AG04449 (cell line): ENCODE measurements at places on chromosomes 2 and 18.

- no peak for DNase-seq
Observed at GRCh38 chr2:27356056-27356381, 545 bp downstream of the GTF3C2 start.

DNA sequence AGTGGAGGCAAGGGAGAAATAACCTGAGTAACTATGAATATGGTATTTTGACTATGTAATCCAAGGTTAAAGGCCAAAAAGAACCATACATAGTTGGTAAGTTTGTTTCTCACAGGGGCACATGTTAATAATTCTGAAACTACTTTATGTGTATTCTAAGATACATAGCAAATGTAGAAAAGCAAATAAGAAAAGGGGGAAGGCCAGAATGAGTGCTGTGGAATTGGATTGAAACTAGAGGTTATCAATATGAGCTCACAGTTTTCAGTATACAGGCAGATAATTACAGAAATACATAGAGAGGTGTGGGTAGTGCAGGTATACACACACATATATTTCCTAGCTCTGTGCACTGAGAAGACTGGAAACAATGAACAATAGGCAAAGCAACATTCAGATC lies 13.7 kb downstream of the INO80C start:
- DNase-seq, result no peak

DNA sequence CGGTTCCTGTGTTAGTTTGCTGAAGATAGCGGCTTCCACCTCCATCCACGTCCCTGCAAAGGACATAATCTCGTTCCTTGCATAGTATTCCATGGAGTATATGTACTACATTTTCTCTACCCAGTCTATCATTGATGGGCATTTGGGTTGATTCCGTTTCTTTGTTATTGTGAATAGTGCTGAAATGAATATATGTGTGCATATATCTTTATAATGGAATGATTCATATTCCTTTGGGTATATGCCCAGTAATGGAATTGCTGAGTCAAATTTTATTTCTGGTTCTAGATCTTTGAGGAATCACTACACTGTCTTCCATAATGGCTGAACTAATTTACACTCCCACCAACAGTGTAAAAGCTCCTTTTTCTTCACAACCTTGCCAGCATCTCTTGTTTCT lies 255.4 kb upstream of the CDH2 start:
- no peak for DNase-seq

- no peak for DNase-seq
Observed at GRCh38 chr2:238105506-238106338, 5.6 kb downstream of the ESPNL start.

GRCh38 chr2:220785178-220785577 lies 786.9 kb downstream of the EPHA4 start:
- no peak for DNase-seq

GRCh38 chr2:238163481-238164198 lies 4.9 kb downstream of the ERFE start:
- DNase-seq, result no peak

DNA sequence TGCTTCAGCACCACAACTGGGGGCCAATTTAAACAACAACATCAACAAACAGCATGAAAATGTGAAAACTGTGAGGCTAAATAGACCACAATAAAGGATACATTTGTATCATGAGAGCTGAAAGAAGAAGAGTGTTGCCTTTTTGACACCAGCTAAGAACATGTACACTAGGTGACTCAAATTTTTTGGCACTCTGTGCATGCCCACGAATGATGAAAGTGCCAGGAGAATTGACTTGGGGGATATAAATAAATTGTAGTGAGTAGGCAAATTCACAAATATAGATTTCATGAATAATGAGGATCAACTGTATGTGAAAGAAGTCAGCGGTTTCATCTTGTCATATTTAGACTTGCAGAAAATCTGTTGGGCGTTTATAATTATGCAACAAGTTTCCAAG lies 1388.0 kb upstream of the LRRTM1 start:
- no peak for DNase-seq

- DNase-seq, result no peak
Observed at GRCh38 chr2:70937866-70938585, 2.3 kb downstream of the ATP6V1B1 start.

DNA sequence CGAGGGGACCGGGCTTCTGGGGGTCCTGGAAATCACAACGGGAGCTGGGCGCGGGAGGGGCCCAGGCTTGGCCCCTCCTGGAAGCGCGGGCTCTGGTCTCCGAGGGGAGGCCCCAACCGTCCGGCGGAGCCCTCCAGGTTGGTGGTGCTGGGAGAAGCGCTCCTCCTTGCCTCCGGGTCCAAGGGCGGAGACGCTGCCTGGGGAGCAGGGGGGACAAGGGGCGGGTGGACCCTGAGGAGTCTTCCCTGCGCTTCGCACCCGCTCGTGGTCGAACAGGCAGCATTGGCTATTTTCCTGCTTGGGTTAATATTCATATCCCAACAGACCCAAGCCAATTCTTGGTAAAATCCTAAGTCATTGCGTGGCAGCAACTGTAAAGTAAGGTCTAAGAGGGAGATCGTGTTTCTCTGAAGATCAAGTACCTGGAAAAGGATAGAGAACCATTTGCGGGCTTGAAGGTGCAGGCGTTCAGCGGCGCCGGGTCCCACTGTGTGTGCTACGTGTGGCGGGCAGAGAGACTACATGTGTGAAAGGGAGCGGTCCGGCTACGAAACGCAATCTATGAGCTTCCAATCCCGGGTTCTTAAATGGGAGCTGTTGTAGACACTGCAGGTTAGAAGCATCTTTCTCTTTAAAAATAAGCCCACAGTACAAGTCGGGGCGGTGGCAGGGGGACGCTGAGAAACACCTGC lies 805 bp downstream of the CIDEA start:
- DNase-seq, result no peak
